Hair follicular keratinocyte (primary cell): ENCODE measurements at places on chromosomes 1 and 21. TPM values are rescaled to one million over a fixed set of nuclear protein-coding genes. Genes with fewer than 3 reads are reported as not detected.

Gene CD34
- not detected in 2 replicates for total RNA-seq

Gene S100A4
- total RNA-seq = 5.7 and 25.3 TPM in 2 replicates

Gene BRDT
- total RNA-seq = not detected in 2 replicates

Gene TMPRSS3
- total RNA-seq = not detected in 2 replicates

Gene CDC20
- 63.1 and 277 TPM in 2 replicates for total RNA-seq

Gene CLCA1
- 0.08 TPM in 1 of 2 replicates, not detected in the other for total RNA-seq

Gene CSF3R
- not detected in 2 replicates for total RNA-seq

Gene ZBTB17
- total RNA-seq = 18.4 and 24.5 TPM in 2 replicates

Gene APOBEC4
- not detected in 2 replicates for total RNA-seq
